ENCODE measurements at places on chromosomes 12 and 14.
A peak's percentile ranks its signal among the peaks of the same experiment; 100 is the strongest.

- no peak for DNase-seq
These were observed 37.7 kb downstream of the C12orf75 start for GRCh38 chr12:105368047-105368646.

- DNase-seq: no peak
These were observed 3.8 kb upstream of the HOXC8 start for GRCh38 chr12:54004841-54005530.

DNA sequence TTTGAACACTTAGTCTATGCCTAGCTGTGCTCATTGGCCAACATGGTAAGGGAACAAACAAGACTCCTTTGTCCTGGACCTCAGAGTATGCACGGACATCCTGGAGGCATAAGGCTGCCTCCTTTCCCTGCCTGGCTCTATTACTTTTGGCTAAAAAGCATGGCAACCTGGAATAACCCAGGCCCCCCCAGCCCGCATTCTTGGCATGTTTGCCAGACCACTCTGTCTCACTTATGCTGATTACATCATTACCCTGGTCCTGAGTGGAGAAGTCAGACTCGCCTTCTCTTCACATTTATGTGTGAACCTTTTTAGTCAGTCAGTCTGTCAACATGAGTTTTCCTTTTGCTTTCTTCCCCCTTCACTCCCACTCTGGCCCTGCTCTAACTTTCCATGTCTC lies 58.0 kb upstream of the ELK3 start:
- no peak for DNase-seq

- DNase-seq: no peak
These were observed 12.1 kb downstream of the ETV6 start for GRCh38 chr12:11661491-11662089.

DNA sequence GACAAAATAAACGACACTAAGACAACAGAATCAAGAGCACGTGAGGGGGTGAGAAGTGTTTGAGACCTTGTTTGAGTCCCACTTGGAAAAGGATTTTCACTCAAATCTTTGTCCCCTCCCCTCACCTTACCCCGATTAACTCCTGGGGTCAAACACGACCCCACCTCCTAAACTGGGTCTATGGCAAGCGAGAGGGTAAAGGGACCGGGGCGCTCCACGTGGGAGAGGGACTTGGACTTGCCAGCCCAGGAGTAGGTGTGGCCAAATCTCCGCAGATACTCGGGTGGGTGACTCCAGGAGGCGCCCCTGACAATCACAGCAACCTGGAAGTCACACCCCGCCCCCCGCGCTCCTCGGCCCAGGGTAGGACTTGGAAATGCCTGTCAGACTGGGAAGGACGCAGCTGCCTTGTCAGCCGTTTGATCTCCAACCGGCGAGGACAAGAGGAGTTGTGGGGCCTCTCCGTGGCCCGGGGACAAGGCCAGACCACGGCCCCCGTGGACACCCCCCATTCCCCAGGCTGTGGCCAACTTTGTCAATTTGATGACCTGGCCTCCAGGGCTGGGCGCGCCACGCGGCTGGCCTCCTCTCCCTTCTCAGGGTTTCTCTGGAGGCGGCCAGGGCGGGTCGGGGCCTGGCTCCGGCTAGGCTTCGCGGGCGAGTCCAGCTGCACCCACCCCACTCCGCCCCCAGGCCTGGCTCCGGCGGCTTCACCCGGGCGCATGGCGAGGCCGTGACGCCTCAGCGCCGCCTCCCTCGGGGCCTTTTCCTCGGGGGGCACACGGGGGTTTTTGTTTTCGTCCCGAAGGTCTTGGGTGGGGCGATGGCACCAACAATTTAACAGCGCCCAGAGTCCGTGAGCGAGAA lies 1.1 kb upstream of the BCL11B start:
- peak; percentile 36 for DNase-seq

GRCh38 chr14:93984070-93984469 lies 7.7 kb upstream of the ASB2 start:
- no peak for DNase-seq

GRCh38 chr12:18492372-18493025 lies 231.2 kb downstream of the PIK3C2G start:
- DNase-seq: no peak

GRCh38 chr14:20609215-20610001 lies 18.2 kb upstream of the RNASE12 start:
- peak; percentile 57 for DNase-seq

GRCh38 chr14:35390577-35391387 lies 13.8 kb downstream of the NFKBIA start:
- DNase-seq: no peak
